ENCODE measurements at places on chromosomes 13 and 19.

DNA sequence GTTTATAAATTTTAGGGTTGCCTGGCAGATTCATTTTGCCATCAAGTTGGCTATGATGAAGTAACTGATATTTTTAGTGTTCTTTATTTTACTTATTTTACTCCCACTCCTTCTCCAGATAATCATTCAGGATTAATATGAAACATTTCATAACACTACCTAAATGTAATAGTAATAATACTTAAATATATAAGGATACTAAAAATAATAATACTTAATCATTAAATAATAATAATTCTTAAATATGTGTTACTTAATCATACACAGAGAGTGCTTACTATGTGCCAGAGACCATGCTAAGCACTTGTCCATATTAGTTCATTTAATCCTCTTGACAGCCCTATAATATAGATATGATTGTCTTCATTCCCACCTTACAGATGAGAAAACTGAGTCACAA is 23.0 kb upstream of the OXGR1 start:
- DNase-seq: no peak

DNA sequence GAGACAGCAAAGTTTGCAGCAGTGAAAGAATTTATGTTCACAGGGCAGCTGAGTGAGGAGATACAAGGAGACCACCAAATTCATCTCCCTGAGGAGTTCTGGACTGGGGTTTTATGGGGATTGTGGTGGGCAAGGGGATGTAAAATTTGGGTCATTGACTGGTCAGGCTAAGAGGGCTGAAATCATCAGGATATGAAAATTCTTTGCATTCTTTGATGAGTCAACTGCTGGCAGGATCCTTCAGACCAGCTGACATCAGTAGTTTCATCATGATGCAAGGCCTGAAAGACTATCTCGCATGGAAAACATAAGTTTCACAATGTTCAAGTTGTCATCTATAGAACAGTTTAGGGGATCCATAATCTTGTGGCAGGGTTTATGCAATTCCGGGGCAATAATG is 869.5 kb upstream of the PCDH9 start:
- peak; percentile 59 for DNase-seq

DNA sequence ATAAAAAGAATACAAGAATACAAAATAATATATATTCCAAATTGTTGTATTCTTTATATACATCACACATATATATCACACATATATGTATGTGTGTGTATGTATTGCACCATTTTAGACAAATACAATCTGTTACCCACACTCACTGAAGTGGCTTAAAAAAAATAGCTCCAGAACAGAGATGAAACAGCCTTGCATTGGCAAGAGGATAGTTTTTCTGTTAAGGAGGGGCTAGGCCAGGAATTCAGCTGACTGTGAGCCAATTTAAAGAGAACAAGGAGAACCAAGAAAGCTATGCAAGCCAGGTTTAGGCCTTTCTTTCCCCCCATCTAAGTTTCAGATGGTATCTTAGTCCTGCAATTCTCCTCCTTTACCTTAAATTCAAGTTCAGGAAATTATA is 257.5 kb downstream of the MZT1 start:
- DNase-seq: no peak

- DNase-seq: peak; percentile 4
These were observed 312.7 kb downstream of the FGF14 start for GRCh38 chr13:102089177-102089576.

GRCh38 chr13:78826936-78827335 is 168.0 kb upstream of the OBI1 start:
- no peak for DNase-seq

DNA sequence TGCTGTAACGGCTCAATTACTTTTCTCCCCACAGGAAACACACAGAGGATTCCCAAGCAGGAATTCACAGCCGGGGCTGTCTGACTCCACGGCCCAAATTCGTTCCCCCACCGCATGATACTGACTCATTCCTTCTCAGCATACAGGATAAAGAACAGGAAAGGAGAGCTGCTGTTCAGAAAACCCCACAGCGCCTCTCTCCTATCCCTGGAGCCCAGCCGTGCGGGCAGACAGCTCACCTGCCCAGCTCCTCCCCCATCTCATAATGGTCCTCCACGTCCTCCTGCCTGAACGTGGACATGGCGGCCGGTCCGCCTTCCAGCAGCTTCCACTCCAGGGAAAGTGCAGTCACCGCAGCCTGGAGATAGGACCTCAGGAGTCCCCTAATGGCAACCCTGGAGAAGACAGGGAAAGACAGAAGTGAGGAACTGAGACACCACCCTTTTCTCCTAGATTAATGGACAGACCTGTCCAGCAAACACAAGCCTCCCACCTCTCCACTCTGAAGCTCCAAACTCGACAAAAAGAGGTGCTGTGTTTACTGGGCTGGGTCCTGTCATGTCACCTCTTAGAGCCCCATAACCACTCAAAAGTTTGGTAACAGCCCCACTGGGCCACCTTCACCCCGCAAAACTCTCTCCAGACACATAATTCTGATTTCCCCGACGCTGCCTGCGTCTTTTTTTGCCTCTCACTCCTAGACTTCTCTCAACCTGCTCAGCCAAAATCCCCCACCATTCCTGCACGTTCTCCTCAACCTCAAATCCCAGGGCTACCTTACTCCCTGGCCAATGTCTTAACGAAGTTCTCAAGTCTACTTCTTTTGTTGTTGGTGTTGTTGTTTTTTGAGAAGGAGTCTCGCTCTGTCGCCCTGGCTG is 1.2 kb downstream of the DAPK3 start:
- peak; percentile 87 for DNase-seq

GRCh38 chr19:47005873-47006272 is 13.8 kb upstream of the NPAS1 start:
- DNase-seq: no peak

- DNase-seq: no peak
These were observed 230.4 kb downstream of the ATP8A2 start for GRCh38 chr13:25602176-25602575.

DNA sequence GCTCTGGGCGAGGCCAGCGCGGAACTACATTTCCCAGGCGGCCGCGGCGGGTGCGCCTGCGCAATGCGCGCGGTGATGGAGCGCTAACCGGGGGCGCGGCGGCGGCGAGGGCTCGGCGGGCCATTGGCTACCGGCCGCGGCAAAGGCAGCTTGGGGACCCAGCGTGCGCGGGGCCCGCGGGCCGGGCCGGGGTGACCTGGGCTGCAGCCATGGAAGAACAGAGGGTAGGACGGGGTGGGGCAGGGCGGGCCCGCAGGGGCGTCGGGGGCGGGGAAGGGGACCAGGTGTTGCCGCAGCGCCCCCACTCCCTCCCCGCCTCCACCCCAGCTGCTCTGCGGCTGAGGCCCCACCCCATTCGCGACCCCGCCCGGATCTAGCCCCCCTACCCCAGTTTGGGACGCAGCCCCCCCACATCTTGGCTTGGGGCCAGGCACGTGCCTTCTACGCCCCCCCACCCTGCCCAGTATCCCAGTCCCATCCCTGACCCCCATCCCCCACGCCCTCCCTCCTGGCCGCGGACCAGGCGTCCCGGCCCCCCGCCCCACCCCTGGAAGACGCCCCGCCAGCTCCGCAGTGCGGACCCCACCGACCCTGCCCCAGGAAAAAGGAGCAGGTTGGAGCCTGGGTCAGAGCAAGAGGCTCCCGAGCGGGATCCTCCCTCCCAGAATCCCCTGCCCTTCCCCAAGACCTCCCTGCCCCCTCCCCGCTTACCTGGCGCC is at the start of gene FSD1:
Gene FSD1, plus strand, starts transcription at position 61 of the 719 bp plus-strand sequence. Its CDS starts 149 bp downstream, at position 210.
- peak; percentile 28 for DNase-seq

DNA sequence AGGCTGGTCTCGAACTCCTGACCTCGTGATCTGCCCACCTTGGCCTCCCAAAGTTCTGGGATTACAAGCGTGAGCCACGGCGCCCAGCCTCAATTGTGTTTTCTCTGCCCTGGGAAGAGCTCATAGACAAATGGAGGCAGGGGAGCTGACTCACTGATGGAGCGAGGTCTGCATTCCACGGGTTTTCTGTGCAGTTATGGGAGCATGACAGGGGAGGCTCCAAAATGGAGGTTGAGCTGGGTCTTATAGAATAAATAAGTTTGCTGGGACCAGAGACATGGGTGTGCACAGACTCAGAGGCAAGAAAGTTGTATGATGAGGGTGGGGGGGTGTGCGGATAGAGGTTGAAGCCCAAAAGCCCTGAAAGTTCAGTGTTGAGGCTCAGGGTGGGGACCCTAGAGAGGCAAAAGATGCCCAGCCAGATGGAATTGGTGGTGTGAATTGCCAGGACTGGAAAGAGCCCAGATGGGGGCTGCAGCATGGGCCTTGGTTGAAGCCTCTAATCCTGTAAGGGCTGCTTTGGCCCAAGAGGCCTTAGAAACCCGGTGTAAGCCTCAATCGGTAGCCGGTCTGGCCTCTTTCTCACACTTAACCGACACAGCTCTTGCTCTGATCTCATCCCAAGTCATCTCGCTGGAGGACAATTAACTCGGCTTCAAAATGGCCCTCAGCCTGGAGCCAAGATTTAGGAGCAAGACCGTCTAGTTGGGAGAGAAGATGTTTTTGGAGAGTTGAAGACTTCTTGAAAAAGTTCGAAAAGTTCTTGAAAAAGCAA is 1.9 kb downstream of the TPM4 start:
- DNase-seq: peak; percentile 69

DNA sequence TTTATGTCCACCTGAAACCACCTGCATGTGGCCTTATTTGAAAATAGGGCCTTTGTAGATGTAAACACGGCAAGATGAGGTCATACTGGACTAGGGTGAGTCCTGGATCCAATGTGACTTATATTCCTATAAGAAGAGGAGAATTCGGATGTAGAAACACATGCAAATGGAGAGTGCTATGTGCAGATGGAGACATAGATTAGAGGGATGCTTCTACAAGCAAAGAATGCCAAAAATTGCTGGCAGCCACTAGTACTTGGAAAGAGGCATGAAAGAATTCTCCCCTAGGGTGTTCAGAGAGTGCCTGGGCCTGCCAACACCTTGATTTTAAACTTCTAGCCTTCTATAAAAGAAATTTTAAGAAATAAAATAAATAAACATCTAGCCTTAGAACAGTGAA is 226.1 kb downstream of the RFC3 start:
- DNase-seq: no peak

DNA sequence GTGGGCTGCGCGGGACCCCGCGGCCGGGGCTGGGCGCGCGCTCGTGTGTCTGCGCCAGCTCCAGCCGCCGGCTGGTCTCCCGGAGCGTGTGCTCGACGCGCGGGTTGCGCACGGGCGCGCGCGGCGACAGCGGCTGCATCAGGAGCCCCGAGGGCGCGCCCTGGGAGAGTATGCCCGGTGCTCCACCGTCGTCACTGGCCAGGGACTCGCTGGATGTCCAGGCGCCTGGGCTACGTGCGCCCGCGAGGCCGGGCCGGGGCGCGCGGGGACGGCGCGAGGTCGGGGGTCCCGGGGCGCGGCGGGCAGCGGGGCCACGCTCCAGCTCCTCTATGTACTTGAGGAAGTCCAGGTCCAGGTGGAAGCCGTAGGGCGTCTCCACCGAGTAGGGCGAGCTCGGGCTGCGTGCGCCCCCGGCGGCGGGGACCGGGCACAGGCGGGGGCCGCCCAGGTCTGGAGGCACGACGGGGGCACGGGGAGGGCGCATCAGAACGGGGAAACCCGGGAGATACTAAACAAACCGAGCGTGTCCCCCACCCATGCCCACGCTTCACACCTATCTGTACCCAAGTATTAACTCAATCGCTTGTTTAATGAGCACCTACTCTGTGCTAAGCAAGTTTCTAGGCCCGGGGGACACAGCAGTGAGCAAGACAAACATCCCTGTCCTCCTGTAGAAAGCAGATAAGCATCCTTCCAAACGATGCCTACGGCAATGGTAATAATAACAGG is 7.6 kb downstream of the KANK3 start:
- DNase-seq: no peak

DNA sequence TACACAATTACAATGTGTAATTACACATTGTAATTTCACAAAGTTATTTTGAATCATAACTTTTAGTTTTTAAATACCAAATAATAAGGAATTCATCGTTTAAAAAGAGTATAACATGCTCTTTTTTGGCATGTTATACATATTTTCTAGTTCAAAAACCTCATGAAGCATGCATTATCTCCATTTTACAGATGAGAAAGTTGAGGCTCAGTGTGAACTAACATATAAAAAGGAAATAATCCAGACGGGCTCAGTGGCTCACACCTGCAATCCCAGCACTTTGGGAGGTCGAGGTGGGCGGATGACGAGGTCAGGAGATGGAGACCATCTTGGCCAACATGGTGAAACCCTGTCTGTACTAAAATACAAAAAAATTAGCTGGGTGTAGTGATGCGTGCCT is 107.9 kb downstream of the PCDH9 start:
- no peak for DNase-seq

- DNase-seq: no peak
These were observed 222.4 kb downstream of the KCTD12 start for GRCh38 chr13:76663592-76664335.

- no peak for DNase-seq
These were observed 34.2 kb downstream of the KCTD12 start for GRCh38 chr13:76851961-76852360.

GRCh38 chr13:35965226-35965927 is 165.8 kb downstream of the DCLK1 start:
- no peak for DNase-seq

GRCh38 chr19:7004313-7004931 is 16.8 kb downstream of the MBD3L2B start:
- DNase-seq: peak; percentile 18

GRCh38 chr13:105788530-105788929 is 746.9 kb downstream of the EFNB2 start:
- DNase-seq: no peak

DNA sequence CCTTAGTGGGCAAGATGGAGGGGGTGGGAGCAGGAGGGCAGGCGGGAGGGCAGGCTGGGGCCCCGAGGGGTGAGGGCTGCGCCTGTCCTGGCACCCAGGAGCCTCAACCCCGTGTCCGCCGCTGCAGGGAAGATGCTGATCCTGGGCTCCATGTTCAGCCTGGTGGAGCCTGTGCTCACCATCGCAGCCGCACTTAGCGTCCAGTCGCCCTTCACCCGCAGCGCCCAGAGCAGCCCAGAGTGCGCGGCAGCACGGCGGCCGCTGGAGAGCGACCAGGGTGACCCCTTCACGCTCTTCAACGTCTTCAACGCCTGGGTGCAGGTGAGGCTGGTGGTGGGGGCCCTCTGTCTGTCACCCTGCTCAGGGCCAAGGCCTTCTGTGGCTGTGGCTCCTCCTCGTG is 23.5 kb downstream of the DHX34 start:
- no peak for DNase-seq
